ENCODE measurements at places on chromosomes 2 and 18.

DNA sequence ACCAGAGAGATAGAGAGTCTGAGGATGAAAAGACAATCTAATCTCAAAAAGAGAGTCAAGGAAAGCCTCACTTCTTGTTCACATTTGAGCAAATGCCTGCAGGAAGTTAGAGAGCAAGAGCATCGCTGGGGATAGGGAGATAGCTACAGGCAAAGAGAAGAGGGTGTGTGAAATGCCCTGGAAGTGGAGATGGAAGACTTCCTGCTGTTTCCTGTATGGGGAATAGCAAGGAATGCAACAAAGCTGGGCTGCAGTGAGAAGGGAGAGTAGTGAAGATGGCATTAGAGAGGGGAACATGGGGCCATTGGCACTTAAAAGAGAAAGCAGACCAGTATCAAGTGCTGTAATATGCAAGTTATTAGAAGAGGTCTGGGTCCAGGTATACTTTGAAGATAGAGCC, 488.6 kb downstream of the METTL4 start:
- no peak for DNase-seq

GRCh38 chr2:237680702-237681478, 53.5 kb downstream of the LRRFIP1 start:
- DNase-seq = no peak

DNA sequence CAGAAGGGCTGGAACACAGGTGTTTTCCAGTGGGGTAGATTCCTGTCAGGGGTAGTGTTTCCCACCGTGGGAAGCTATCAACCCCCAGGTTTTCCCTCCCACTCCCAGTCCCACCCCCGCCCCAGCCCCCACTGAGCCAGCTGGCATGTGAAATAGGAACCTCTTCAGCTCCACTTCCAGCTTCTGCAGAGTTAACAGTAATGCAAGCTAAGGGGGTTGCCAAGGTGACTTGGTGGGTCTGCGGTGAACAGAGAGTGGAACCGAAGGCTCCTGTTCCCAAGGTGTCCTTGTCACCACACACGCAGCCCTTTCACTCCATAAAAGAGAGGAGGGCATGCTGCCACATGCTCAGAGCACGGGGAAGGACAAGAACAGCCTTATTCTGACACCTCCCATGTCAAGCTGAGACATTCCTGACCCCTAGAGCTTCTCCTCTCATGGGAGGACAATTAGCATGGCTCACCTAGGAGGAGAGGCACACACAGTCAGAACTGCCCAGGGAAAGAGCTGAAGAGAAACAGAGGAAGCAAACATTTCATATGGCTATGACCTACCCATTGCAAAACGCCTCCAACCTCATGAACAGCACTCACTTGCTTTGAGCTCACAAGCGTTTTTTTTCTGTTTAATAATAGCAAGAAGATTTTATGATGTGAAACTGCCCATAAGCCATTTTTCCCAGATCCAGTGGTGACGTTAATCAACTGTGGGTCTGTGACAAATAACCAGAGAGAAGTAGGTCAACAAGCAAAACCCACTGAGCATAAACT, 39.8 kb upstream of the TBC1D8 start:
- no peak for DNase-seq

DNA sequence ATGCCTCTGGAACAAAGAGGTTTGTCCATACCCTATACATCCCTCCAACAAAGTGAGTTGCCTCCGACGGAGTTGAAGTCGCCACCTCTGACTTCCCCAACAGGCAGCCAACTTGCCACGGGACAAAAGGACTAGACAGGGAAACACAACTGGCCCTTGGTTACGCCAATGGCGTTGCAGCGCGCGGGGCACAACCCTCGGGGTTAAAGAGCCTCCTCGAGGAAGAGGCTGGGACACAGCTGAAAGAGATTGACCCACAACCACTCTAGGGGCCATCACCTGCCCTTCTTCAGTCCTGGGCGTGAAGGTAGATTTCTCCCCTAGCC, 545 bp downstream of the GTF3C2 start:
- DNase-seq = peak; percentile 83

DNA sequence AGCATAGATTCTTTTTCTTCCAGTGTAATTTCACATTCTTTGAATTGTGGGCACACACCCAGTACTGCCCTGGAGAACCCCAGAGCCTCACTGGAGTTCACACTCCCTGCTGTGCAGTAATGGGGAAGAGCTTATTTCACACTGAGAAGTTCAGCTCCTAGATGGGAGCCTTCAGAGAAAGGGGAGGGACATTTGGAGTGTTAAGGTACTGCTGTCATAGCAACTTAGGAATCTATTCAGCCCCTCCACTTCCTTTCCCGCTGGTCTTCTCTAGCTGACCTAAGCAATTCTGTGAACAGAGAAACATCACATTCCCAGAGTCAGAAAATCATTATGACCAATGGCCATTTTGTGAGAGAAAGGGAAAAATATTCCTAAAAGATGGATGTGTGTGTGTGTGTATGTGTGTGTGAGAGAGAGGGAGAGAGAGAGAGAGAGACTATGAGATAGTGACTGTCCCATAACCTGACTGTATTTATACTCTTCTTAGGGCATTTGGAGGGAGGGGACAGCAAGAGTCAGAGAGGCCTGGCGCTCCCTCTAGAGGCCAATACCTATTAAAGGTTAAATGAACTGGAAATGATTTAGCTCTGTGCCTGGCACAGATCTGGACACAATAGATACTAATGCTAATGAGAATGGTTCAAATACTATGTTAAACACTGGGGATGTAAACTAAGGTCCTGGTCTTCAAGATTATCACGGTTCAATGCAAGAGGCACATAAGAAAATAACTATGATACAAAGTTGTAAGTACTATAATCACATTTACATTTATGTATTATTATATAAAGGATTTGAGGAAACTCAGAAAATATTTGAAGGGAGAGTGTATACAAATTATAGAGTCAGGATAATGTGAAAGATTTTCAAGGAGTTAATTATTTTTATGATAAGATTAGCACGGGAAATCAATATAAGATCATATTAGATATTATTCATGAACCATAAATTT, 41.5 kb upstream of the RPE start:
- no peak for DNase-seq

- no peak for DNase-seq
Measured at GRCh38 chr18:79962311-79962710, 2.1 kb upstream of the HSBP1L1 start.

DNA sequence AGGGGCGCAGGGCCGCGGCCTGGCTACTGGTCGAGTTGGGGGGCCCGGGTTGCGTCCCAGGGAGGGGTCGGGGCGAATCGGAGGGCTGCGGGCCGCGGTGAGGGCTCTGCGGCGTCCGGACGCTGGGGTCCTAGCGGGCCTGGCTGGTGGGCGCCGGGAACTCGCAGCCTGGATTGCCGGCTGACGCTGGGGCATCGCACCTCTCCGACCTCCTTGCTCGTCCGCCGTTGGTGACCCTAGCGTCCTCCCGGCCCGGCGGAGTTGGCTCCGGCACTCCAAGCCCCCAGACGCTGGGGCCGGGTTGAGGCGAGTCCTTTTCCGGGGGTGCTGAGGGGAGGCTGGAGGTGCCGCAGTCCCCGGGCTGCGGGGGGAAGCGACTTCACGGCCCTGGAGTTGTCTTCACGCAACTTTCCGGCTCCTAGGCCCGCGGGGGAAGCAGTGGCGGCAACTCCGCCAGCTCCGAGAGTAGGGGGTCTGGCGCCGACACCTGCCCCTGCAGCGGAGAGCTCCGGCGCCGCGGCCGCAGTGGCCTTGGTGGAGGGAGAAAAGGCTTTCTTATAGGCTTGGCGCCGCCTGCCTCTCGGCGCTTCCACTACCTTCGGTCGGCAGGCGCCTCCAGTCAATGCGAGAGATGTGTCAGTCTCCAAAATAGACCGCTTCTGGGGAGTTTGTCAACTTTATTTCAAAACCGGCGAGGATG, 70.3 kb downstream of the HAUS1 start:
- DNase-seq = peak; percentile 60

DNA sequence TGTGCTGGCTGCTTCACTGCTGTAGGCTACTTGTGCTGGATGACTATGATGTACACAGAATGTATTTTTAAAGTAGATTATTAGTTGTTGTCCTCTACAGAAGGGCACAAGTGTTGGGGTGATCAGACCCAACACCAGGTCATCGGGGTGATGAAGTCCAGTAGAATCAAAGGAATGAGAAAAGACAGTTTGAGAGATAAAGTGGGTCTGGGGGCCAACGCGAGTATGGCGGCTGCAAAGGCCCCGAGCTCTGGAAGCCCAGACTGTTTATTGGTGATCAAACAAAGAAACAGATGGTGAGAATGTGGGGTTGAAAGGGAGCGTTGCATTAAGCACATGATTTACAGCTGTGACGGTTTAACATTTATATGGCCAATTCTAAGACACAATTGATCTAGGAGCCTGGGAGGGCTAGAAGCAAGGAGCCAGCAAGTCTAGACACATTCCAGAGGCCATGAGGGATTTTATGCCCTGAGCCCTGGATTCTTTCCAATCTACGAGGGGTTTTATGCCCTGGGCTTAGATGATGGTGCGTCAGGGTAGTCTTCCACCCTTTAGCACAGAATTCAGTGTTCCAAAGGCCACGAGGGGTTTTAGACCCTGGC, 153.5 kb downstream of the AGPS start:
- no peak for DNase-seq

DNA sequence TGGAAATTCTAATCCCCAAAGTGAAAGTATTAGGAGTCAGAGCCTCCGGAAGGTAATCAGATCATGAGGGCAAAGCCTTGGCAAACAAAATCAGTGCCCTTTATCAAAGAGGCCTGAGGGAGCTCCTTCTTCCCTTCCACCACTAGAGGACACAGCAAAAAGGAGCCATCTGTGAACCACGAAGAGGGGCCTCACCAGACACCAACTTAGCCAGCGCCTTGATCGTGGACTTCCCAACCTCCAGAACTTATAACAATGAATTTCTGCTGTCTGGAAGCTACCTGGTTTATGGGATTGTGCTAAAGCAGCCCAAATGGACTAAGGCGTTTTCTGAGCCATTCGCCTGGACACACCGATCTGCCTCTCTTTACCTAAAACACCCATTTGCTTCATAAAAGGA, 133.1 kb downstream of the EIPR1 start:
- DNase-seq = no peak

GRCh38 chr2:235206980-235207579, 255.3 kb downstream of the SH3BP4 start:
- DNase-seq = no peak

- DNase-seq = no peak
Measured at GRCh38 chr2:149355716-149356422, 25.5 kb downstream of the LYPD6 start.

- DNase-seq = no peak
Measured at GRCh38 chr18:13235421-13235831, 16.9 kb downstream of the LDLRAD4 start.

DNA sequence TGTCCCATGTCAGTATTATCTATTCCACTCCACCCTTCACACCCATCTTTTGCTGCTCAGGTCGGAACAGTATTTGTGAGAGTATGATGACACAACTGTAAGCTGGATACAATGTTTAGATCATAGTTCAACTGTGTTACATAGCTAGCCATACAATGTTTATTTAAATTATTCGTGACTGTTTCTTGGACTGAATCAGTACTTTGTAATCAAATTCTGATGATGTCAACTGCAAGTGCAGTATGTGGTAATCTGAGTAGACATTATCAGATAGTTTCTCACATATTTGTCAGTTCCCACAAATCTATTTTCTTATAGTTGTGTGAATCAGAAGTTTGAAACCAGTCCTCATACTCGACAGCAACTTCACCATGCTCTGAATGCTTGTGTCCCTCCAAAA, 177.6 kb downstream of the ZNF407 start:
- no peak for DNase-seq

- DNase-seq = no peak
Measured at GRCh38 chr2:134080386-134081089, 173.3 kb upstream of the MGAT5 start.

DNA sequence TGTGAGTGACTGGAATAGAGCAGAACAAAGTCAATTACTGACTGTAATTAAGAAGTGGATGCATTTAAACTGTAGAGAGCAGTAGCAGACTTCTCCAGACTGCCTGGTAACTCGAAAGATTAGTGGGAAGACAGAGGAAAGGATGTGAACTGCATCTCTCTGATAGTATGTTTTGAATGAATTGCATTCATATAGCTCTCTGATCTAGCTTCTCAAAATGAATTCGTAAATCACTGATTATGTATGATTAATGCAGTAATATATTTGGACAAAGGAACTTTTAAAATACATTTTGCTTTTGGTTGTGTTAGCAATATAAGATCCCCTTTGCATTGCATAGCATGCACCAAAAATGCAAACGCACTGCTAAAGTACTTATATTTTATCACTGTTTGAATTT, 304.0 kb downstream of the ARHGAP15 start:
- DNase-seq = no peak

DNA sequence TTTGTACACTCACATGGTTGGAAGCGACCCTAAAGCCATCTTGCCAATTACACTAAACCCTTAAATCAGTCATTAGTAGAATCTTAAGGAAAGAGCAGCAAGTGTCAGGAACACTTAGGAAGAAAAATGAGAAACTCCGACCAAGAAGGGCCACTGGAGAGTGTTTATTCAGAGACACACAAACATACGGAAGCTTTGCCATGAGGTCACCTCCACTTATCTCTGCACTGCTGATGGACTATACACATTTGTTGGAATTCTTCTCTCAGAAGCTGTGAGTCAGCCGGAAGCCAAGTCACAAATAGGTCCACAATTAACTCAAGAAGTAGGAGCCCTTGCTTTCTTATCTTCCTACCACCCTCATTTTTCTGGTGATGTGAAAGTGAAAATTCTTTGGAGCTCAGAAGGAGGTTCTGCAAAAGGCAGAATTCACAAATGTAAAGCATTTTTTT, 21.6 kb downstream of the BMP10 start:
- no peak for DNase-seq

Data from mucosa of descending colon (tissue), 3 donors.